Spleen (tissue), 13 donors: ENCODE measurements at places on chromosomes 2 and 18.

DNA sequence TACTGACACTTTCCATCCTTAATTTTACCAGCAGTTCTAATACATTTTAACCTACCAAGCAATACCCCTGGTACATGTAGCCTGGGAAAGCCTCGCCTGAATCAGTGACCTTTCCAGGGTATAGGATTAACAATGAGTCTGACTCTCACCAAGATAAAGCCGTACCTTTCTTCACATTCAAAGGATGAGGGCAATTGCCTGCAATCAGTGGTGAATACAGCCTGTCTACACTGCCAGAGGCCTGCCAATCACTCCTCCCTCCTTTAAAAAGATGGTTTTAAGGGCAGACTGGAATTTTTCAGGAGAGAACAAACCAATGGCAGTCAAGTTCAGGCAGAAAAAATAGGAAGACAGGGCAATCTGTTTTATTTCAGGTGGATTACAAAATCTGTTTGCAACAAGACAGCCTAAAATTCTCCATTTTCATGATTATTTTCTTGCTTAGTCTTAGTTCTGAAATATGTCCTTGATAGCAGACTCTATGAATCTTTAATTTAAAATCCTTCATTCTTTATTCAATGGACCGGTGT, 4.8 kb downstream of the EPHA4 start:
- no peak for DNase-seq

DNA sequence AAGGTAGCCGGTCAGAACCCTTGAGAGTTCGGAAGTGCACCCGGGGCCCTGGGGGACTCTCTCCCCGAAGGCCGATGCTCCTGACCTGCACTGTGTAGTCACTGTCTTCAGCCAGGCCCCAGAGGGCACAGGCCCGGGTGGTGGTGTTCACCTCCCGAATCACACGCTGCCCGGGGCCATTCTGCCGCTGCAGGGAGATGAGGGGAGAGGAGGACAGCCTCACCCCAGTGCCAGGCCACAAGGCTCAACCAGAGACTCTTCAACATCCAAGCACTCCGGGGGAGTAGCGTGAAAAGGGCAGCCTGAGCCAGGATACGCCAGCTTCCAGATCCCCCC, 1.1 kb downstream of the FNDC4 start:
- no peak for DNase-seq

DNA sequence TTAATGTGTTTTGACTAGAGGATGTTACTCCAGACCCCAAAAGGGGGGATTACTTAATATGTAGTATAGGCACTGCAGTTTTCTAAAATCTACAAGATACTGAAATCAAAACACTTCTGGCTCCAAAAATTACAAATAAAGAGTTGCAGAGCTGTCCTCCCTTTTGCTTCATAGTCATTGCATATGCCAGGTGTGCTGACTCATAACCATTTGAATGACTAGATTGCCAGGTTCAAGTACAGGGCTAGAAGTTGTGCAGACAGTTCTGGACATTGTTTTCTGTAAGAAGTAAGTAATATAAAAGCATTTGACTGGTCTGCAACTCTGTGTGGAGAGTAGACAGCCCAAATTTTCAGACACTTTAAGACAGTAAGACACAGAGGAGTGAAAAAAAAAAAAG, 6.7 kb downstream of the CWC22 start:
- no peak for DNase-seq

GRCh38 chr18:39480494-39481195, 1915.0 kb upstream of the CELF4 start:
- no peak for DNase-seq

DNA sequence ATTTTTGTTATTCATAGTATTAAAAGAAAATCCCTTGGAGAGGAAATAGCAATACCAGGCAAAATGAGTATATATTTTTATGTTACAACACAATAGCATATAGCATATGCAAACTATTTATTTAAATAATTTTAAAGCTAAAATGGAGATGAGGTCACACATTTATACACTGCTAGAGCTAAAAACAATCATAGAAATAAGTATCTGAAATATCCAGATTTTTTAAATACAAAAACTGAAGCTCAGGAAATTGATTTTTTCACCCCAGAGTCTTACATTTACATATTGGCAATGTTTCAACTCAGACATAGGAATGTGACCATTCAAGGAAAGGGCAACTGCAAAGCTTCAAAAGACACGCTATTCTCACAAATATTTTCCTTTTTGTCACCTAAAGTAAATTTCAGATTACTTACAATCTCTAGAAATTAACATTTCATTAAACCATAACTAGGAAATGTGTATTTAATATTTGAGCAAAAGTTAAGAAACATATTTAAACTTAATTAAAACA, 8.9 kb downstream of the TFPI start:
- no peak for DNase-seq

DNA sequence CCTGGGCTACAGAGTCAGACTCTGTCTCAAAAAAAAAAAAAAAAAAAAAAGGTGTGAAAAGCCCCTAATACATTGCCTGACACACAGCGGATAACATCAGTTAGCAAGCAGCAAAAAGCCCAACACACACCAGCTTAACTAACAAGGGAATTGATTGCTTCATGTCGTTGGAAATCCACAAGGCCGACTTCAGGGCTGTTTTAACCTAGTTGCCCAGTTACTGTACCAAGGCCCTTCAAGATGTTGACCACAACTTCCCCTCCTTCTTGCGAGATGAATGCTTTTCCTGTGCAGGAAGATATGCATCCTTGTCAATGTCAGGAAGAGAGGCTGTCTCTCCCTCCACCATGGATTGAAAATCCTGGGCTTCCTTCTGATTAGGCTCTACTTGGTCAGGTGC, 202.9 kb downstream of the MIB1 start:
- DNase-seq = no peak

GRCh38 chr18:70442933-70443332, 154.1 kb downstream of the SOCS6 start:
- DNase-seq = no peak

DNA sequence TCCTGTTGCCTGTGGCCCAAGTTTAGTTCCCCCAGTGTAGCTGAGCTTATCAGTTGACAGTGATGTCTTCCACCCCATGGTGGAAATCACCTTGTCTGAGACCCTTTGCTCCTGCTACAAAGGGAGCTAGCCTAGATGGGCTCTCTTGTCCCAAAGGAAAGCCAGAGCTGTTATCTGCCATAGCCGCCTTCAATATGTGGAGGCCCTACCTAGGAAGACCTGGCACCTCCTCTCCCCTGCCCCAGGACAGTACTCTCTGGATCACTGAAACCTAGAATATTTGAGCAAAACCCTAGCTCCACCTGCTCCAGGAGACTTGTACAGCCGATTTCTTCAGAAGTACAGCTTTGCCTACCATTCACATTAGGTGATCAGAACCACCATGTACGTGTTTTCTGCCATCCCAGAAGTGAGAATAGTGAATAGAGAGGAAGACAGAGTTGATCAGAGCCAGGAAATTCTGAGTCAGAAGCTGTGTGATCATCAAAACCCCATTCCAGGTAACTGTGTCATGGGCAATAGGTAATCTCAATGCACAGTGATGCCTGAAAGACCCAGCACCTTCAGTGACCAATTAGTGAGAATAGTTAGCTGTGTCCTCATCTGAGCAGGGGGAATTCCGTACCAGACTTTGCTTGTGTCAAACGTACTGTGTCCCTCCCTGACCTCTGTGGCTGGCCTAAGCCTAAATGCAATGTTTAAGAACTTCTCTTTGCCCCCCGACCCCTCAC, 138.4 kb upstream of the ALPP start:
- no peak for DNase-seq

DNA sequence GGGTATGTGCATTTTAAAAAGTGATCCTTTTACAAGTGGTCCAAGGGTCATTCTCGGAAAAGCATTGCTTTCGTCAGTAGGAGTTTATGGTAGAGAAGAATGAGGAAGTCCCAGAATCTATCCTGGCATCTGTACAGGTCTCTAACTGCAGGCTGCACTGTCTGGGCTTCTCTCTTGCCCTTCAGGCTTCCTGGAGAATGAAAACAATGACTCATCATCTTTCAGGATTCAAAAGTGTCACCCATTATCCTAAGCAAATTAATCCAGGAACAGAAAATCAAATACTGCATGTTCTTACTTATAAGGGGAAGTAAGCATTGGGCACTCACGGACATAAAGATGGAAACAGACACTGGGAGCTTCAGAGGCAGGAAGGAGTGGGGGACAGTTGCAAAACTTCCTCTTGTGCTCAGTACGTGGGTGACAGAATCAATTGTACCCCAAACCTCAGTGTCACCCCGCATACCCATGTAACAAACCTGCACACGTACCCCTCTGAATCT, 60.2 kb upstream of the TXNDC2 start:
- DNase-seq = no peak

GRCh38 chr2:111219285-111219684, 98.6 kb downstream of the BCL2L11 start:
- DNase-seq = no peak

DNA sequence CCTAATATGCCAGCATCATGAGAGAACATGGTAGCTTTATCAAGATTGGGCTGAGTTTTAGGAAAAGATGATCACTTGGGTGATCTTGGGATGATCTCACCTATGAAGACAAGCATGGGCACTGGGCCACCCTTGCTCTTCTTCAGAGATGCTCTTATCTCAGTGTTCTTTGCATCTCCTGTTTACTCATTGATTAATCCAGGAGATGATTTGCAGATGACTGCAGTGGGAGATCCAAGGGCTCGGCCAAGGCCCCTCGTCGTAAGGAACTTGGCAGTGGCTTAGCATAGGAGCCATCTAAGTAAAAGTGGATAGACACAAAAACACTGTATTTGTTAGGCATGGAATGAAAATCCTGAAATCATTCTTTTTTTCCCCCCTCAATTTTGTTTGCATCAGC, 228.4 kb downstream of the FHOD3 start:
- DNase-seq = no peak

DNA sequence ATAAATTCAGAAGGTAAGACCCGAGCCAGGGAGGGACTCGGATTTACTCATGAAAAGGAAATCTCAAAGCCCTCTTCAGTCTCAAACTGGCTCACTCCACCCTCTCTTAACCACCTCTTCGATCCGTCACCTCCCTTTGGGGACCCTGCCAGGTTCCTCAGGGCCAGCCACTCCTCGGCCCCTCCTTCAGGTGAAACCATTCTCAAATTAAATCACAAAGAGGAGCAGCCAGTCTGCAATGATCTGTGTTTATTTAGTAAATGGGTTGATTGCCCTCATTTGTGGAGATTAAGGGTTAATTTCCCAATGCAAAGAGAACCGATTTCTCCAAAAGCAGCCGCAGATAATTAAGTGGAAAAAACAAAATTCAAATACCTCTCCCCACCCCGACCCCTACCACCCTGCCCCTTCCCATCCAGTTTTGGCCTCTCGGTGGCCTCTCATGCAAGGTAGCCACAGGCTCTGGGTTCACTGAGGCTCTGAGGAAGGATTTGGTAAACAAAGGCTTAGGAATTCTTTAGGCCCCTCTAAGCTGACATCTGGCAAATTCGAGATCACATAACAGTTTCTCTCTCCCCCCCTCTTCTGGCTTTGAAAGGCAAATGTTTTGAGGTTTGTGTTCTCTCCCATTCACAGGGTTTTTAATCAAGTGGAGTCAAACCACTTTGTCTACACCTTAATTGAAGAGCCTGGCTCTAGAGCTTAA, 10.3 kb upstream of the FZD7 start:
- no peak for DNase-seq

- no peak for DNase-seq
Observed at GRCh38 chr2:132715386-132716351, 45.7 kb upstream of the LYPD1 start.

- DNase-seq = no peak
Observed at GRCh38 chr18:2826581-2826980, 20.2 kb upstream of the EMILIN2 start.

DNA sequence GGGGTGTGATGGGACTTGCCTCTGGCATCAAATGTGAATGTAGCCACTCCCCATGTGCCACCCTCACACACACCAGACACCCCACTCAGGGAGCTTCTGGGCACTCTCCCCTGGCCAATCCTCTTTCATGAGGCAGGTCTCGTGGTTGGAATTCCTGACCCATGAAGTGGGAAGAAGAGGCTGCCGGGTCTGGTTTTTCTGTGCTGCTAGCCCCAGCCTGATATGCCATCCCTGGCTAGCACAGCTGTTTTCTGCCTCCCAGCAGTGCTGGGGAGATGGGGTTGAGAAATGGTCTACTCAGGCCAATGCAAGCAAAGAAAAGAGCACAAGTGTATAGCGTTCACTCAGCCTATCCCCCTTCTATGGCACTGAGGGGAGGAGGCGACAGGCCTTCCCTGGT, 1.2 kb upstream of the C2orf72 start:
- no peak for DNase-seq

- no peak for DNase-seq
Observed at GRCh38 chr18:13425357-13426091, 207.0 kb downstream of the LDLRAD4 start.

GRCh38 chr2:121282800-121283385, 2.1 kb downstream of the TFCP2L1 start:
- DNase-seq = no peak

DNA sequence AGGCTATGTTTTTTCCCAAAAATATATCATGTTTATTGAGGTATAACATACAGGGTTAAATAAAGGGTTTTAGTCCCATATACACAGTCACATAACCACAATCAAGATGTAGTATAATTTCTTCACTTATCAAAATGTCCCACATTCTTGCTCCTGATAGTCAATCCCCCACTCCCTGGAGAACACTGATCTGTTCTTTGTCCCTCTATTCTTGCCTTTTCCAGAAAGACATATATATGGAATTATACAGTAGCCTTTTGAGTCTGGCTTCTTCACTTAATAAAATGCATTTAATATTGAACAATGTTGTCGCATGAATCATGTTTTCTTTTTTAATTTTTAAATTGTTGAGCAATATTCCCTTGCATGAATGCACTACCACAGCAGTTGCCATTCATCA, 1059.7 kb downstream of the TSN start:
- DNase-seq = no peak

- no peak for DNase-seq
Observed at GRCh38 chr2:70596739-70597138, 43.1 kb upstream of the TGFA start.

- no peak for DNase-seq
Observed at GRCh38 chr18:8616028-8616401, 6.8 kb downstream of the RAB12 start.

DNA sequence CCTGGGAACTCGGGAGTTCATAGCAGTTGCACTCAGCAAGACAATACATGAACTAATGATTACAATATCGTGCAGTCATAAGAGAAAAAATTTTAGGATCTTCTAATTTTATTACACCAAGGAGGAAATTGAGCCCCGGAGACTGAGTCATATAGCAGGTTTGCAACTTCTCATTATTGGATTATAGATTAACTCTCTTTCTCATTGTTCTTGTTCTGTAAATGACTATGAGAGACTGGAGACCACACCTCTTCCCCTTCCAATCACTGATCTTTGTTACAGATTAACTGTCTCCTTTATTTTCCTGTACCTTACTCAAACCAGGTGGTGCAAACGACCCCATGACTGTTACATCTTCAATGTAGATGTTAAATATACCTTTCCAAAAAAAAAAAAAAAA, 435.8 kb upstream of the DDX18 start:
- DNase-seq = no peak

DNA sequence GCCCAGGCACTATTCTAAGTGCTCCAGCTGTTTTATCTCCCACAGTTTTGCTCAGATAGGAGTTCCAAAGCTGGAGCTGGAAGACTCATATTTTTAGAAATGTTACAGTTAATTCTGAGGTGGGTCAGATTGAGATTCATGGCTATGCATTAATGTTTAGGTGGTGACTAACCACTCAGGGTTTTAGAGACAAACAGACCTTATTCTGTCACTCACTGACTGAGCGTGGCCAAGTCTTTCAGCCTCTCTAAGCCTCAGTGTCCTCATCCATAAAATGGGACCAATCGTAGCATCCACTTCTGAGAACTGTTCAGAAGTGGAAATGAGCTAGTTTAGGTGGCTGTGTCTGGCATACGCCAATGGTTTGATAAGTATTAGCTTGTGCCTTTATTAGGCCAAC, 4.3 kb upstream of the CASP8 start:
- no peak for DNase-seq

GRCh38 chr2:50018292-50018691, 864.0 kb upstream of the FSHR start:
- DNase-seq = no peak
